NT2/D1 (cell line): ENCODE measurements at places on chromosomes 12 and 14.
A peak's percentile ranks its signal among the peaks of the same experiment; 100 is the strongest.

- DNase-seq: no peak
These were observed 72.0 kb upstream of the SEL1L start for GRCh38 chr14:81605660-81606059.

DNA sequence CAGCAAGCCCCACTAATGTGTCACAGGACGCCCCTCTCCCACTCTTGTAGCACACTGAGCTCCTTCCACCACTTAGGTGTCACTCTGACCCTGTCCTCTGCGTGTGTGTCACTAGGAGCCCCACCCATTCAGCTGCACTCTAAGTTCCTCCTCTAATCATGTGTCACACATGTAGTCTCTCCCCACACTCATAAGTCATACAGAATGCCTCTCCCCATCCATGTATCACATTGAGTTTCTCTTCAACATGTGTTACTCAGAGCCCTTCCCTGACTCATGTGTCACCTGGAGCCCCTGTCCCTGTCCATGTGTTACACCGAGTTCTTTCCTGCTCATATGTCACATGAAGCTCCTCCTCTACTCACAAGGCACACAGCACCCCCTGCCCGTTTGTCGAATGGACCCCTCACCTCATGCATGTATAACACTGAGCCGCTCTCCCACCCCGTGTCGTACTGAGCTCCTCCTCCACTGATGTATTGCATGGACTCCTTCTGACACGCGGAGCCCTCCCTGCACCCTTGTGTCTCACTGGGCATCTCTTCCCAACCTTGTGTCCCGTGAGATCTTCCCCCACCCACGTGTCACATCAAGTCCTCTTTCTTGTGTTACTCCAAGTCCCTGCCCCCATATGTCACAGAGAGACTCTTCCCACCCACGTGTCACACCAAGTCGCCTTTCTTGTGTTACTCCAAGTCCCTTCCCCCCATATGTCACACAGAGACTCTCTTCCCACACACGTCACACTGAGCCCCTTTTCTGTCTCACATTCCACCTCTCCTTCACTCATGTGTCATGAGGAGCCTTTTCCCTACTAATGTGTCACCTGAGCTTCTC, 31.0 kb downstream of the RTL1 start:
- no peak for DNase-seq

DNA sequence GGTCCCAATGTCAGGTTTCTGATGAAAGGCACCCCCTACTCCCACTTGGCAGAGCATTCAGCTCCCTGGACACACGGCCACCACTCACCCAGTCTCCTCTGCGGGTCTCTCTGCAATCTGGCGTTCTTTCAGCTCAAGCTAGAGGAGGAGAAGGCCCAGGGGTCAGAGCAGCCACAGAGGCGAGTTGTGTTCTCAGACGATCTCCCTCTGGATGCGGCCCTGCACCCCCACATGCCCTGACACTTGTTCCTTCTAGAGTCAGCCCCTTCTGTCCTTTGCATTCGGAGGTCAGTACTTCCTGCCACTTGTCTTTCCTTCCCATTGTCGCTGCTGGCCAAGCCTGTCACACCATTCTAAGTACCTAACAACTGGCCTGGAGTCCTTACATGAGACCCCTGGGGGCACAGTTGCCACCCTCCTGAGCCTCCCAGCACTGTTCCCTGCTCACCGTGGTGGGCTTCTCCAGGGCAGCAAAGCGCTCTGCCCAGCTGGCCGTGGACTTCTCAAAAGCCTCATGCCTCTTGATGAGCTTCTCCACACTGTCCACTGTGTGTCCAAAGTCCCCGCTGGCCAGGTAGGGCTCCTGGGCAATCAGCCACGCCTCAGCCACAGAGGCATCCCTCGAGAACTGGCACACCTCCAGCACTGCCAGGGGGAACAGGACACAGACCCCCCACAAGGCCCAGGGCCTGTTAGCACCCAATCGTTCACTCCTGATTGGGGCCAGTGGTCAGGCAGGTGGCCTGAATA, 63.2 kb downstream of the PLEKHG3 start:
- DNase-seq: no peak

DNA sequence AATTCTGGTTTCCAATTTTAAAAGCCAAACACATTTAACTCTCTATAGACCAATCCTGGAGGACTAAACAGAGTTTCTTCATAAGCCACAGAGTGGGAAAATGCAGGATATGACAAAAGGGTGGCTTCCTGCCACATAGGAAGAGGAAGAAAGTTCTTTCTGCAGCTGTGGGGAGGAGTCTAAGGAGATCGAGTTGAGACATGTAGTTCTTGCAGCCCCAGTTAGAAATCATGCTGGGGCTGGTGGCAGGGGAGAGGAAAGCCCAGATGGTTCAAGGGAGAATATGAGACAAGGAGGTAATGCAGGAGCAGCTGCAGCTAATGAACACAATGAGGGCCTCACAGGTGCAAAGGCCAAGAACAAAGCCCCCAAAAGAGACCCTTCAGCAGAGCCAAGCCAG, 85.0 kb upstream of the ARID2 start:
- DNase-seq: no peak

GRCh38 chr14:30020271-30020670, 92.6 kb upstream of the PRKD1 start:
- no peak for DNase-seq

DNA sequence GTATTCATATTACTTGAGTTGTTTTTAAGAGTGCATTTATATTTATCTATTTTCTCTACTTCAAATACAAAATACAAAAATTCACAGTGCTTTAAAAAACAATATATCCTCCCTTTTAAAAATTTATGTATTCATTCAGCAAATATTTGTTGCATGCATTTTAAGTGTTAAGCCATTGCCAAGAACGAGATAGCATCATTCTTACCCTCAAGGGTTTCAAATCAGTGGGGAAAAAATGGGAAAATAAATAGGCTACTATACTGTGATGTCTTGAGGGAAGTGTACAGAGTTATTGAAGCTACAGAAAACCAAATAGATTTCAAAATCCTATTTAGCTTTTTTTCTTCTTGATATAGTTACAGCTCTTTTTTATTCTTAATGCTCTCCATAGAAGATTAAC, 23.2 kb downstream of the MRPS35 start:
- DNase-seq: no peak

- no peak for DNase-seq
These were observed 1.3 kb downstream of the CAMKK2 start for GRCh38 chr12:121295116-121295745.

- no peak for DNase-seq
These were observed 59.6 kb downstream of the GNS start for GRCh38 chr12:64699504-64700115.

DNA sequence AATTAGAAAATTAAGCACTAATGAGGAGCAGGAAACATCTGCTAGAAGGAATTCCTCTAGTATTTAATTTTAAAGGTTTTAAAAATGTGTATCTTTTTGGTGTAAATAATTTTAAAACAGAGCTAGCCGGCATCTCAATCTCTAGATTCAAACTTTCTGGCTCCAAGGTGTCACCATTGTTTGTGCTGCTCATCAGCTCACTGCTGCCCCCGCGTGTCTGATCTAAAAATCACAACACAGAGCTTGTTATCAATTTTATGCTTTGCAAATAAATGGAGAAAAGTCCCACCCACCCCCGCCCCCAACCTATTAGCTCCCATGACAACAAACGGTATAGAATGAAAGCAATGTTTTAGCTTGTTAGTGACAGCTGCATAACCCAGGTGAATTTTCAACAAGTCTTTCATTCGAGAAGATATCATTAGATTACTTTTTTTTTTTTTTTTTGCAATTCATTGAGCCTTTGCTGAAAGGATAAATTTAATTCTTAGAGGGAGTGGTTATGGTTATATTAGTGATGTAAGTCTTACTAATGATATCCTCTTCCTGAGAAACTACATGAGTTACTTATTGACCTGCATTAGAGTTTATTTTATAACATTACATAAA, 11.3 kb upstream of the ABHD12B start:
- DNase-seq: peak; percentile 51

DNA sequence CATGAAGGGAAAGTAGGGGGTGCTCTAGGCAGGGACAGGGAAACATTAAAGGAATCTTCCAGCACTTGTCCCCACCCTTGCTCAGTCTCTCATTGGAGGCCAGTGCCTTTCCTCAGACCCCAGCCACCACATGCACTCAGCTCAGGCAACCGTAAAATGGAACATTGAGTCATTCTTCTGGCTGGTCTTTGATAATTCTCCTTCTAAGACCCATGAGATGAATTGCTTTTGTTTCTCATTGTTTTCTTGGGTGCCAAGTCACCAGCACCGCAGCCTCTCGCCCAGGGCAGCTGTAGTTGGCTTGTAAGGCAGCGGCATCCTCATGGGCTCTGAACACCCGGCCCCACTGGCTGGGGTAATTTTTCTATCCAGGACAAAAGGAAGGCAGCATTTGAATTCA, 108.2 kb downstream of the PHETA1 start:
- no peak for DNase-seq

DNA sequence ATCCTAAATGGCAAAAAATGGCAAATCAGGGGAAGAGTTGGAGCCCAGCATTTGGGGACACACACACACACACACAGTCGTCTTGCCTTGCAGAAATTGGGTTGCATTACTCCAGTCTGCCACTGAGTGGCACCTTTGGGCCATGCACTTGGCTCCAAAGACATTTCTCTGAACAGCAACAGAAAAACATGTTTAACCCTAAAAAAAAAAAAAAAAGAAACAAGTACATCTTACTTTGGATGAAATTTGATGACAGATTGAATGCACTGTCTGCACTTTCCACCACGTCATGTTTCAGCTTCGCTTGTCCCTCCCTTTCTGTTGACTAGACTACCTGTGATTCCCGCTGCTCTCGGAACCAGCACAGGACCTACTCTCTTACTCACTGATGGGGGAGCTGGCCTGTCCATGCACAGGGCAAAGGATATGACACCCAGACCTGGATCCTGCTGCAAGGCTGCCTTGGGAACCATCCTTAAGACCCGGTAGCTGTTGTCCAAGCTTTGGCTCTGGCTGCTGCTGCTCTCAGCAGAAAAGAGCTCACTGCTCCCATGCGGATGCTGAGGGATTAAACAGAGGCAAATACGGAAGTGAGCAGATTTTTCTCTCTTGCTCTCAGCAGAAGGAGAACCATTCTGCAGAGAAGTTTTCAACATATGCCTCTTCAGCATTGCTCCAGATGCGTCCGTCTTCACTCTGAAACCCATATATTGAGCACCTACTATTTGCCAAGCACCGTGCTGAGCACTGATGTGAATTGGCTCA, 376.8 kb downstream of the DPF3 start:
- DNase-seq: peak; percentile 55

- no peak for DNase-seq
These were observed 7.8 kb downstream of the CTDSP2 start for GRCh38 chr12:57838594-57839302.

DNA sequence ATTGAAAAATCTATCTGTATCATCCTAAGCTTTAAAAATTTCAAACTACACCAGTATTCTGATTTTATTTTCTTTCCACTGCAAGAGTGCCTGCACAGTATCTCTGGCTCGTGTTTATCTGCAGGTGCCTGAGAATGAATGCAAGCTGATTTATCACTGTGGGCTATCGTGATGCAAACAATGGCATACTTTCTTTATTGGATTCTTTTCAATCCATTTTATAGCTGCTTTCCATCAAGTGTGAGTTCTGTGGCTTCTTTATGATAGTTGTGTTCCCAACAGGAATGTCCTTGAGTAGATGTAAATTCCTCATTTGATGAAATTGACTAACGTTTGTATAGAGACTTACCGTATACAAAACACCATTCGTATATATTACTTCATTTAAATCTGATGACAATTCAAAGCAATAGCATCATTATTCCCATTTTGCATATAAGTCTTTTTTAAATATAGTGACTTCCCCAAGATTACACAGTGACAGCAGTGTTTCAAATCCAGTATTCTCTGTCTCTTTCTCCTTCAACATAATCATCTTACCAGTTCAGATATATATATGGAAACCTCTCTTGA, 160.3 kb upstream of the ABCD2 start:
- no peak for DNase-seq

DNA sequence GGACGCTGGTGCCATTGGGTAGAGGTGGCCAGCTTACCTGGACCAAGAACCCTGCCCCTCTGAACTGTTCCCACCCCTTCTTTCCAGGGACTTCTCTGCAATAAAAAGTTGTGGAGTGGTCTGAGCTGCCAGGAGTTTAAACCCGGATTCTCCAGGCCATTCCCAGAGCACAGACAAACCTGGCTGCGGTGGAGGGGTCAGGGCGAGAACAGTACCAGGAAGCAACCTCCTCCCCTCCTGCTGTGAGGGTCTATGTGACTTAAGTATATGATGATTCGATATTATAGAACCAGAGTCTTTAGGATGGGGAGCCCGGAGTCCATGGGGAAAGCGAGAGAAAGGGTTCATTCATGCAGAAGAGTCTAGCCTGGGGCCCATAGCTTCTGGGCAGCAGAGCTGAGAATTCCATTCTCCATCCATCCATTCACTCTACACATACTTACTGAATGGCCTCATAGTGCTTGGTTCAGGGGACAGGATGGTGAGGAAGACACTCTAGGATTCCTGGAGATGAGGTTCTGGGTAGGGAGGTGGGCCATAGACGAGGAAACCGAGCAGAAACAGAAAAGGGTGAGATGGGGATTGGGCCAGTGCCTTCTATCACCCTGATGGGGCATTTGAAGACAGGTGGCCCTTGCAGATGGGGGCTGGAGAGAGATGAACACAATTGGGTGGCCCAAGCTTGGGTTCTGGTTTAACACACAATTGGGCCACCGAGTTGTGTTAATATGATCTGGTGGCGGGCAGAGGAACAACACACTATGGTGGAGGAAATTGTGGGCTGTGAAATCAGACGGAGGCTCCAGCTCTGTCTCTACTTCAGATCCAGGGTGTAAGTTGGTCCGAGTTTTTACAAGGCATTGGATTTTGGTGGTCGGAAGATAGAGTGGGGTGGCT, 5.2 kb downstream of the KRT86 start:
- no peak for DNase-seq

- DNase-seq: peak; percentile 92
These were observed 56.0 kb downstream of the PLCZ1 start for GRCh38 chr12:18681818-18682217.

GRCh38 chr12:25929142-25929541, 29.3 kb upstream of the RASSF8 start:
- no peak for DNase-seq

- no peak for DNase-seq
These were observed 2.9 kb downstream of the BCL11B start for GRCh38 chr14:99268810-99269707.

DNA sequence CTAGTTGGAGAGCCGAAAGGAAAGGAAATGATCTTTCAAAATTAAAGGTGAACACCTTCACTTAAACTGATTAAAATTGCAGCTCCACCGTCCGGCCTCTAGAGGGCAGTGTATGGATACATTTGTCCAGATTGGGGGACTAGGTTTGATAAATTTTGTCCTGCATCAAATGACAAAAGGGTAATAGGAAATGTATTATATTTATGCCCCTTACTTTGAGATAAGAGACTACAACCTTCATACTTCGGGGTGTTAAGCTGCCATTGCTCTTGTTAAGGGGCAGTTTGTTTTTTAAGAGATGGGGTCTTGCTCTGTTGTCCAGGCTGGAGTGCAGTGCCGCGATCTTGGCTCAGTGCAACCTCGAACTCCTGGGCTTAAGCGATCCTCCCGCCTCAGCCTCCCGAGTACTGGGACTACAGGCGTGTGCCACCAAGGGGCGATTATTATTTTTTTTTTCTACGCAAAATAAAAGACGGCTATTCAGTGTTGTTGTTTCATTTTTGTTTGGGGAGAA, 818 bp upstream of the SUOX start:
- no peak for DNase-seq
